ENCODE measurements at places on chromosomes 3 and 15. TPM values are rescaled to one million over a fixed set of nuclear protein-coding genes. Genes with fewer than 3 reads are reported as not detected.

Gene RASGRF1
- 0.05 TPM for total RNA-seq

GRCh38 chr3:162984746-162985145 is 1488.1 kb downstream of the OTOL1 start:
- no peak overlapping the region for H3K27ac ChIP-seq
- H3K4me3 ChIP-seq, result no peak overlapping the region
- H3K4me1 ChIP-seq, result no peaks in the 10 kb centered on the region
- no peaks in the 10 kb centered on the region for H3K27me3 ChIP-seq
- no peak for DNase-seq

GRCh38 chr3:11037241-11037873 is 44.8 kb downstream of the SLC6A1 start:
- DNase-seq, result no peak
- H3K36me3 ChIP-seq, result no peaks in the 10 kb centered on the region
- H3K27me3 ChIP-seq, result peaks cover 62% of the 10 kb centered on the region
- no peaks in the 10 kb centered on the region for H3K4me1 ChIP-seq

GRCh38 chr15:48858401-48858800 is 19.5 kb upstream of the EID1 start:
- DNase-seq, result no peak
- no peaks in the 10 kb centered on the region for H3K27me3 ChIP-seq

GRCh38 chr3:134721214-134721613 is 70.4 kb upstream of the KY start:
- DNase-seq, result no peak
- H3K36me3 ChIP-seq, result no peaks in the 10 kb centered on the region
- H3K27ac ChIP-seq, result no peak overlapping the region
- peaks cover 4% of the 10 kb centered on the region for H3K4me1 ChIP-seq

Gene CELF6
- 1.9 TPM for total RNA-seq

DNA sequence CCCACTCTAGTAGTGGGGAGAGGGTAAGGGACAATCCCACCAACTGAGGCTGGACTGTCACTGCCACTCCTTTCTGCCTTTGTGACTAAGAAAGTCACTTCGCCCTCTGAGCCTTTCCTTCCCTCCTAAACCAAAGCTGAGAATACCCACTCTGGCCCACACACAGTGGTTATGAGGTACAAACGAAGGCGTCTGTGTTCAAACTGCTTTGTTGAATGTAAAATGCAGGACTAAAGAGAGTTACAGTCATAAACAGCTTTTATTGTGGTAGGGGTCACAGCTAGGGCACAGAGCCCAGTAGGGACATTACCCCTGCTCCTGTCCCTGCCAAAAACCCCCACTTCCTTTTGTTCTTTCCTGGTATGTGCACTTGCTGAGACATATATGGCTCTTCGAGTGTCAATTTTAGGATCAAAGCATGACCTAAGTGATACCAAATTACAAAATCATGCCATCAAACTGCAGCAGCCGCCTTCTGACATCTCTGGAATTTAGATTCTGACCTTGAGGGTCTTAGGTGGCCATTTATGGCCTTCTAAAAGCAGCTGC is 45.1 kb downstream of the CTDSPL start:
- peaks cover 39% of the 10 kb centered on the region for H3K4me1 ChIP-seq
- peaks cover 5% of the 10 kb centered on the region for H3K36me3 ChIP-seq
- H3K27me3 ChIP-seq, result no peaks in the 10 kb centered on the region
- H3K4me3 ChIP-seq, result no peak overlapping the region
- no peak for DNase-seq

DNA sequence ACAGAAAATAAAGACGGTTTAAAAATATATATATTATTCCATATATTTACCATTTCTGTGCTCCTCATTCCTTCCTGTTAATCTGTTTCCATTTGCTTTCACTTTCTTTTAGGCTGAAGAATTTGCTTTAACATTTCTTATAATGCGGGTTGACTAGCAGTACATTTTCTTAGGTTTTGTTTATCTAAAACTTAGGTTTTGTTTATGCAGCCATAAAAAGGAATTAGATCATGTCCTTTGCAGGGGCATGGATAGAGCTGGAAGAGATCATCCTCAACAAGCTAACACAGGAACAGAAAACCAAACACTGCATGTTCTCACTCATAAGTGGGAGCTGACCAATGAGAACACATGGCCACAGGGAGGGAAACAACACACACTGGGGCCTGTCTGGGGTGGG is 578.1 kb downstream of the FHIT start:
- H3K36me3 ChIP-seq, result peaks cover 2% of the 10 kb centered on the region
- H3K27me3 ChIP-seq, result no peaks in the 10 kb centered on the region
- no peaks in the 10 kb centered on the region for H3K4me1 ChIP-seq
- no peak overlapping the region for H3K27ac ChIP-seq
- no peak overlapping the region for H3K4me3 ChIP-seq

Gene CKMT1B
- total RNA-seq, result 0.44 TPM

DNA sequence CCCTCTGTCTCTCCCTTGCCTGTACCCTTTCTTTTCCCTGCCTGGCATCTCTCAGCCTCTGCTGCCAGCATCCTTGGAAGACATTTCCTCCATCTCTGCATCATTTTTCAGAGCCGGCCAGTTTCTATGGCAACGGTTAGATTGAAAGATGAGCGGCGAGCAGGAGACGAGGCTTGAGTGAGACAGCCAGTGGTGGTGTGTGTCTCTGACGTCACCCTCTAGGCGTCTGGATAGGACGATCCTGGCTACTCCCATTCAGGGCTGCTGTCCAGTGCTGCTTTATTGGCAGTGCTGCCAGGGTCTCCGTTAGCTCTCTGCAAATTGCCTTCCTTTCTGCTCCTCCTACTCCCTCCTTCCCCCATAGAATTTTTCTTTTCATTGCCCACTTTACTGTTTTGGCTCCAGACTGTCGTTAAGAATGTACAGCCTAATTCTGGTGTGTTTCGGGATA is 57.9 kb downstream of the TRAK1 start:
- DNase-seq, result peak; percentile 61
- H3K36me3 ChIP-seq, result peaks cover 2% of the 10 kb centered on the region
- H3K4me1 ChIP-seq, result peaks cover 32% of the 10 kb centered on the region
- no peak overlapping the region for H3K4me3 ChIP-seq
- H3K27me3 ChIP-seq, result no peaks in the 10 kb centered on the region

Gene LTK
- total RNA-seq, result 0.91 TPM

- no peaks in the 10 kb centered on the region for H3K27me3 ChIP-seq
- no peak for DNase-seq
- H3K4me1 ChIP-seq, result no peaks in the 10 kb centered on the region
- H3K27ac ChIP-seq, result no peak overlapping the region
These were observed 196.4 kb downstream of the SUCNR1 start for GRCh38 chr3:152069871-152070270.

Gene SLC27A2
- 3.2 TPM for total RNA-seq

- no peak for DNase-seq
- H3K4me1 ChIP-seq, result no peaks in the 10 kb centered on the region
- no peak overlapping the region for H3K27ac ChIP-seq
- no peak overlapping the region for H3K4me3 ChIP-seq
These were observed 38.4 kb upstream of the FURIN start for GRCh38 chr15:90829942-90830440.

DNA sequence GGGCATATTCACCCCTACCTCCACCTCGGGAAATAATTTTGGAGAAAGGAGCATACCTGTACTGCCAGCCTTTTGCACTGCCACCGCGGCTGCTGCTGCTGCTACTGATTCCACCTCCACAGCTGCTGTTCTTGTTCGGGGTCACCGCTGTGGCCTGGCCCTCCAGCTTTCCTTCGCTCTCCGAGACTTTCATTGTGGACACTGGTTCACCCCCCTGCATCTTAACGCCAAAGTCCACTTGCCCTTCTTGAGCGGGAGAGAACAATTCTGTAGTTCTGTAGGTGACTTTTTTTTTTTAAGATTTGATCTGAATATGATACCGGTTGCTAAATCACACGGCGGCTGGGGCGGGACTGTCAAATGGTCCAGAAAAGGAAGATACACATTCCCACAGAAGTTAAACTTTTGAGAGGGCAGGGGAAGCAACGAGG is 701 bp downstream of the OSBPL11 start:
- peaks cover 29% of the 10 kb centered on the region for H3K4me1 ChIP-seq
- peaks cover 4% of the 10 kb centered on the region for H3K36me3 ChIP-seq
- H3K4me3 ChIP-seq, result peak overlapping the region; percentile 85
- DNase-seq, result no peak
- H3K27ac ChIP-seq, result peak overlapping the region; percentile 90

DNA sequence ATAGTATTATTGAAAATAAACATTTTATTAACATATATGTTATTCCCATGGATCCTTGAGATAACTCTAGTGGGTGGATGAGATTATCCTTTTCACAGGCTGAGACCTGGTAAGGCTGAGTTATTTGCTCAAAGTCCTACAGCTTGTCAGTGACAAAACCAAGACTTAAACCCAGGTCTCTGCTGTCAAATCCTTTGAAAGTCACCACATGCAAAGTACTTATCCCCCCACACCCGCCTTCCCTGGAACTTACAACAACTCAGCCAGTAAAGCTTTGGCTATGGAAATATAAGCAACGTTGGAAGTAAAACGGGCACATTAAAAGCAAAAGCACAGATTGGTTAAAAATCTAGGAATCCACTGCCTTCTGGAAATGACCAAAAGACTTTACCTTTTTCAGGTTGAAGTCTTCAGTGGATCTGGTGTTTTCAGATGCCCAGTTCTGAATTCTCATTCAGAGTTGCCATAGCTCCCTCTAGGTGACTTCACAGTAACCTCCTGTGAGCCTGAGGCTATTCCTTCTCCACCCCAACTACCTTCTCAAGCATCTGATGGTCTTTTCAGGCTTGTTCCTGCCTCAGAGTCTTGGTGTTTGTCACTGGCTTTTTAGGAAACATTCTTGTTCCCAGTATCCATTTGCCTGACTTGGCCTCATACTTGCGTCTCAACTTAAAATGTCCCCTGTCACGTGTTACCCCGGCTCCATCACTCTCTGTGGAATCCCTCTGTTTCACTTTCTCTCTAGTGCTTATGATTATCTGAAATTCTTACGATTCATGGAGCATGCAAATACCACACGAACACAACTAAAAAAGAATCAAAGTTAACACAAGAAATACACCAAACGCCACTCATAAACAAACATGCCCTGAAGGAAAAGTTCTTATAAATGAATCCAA is 131.2 kb downstream of the MAGI1 start:
- H3K4me3 ChIP-seq, result no peak overlapping the region
- H3K27ac ChIP-seq, result no peak overlapping the region
- no peaks in the 10 kb centered on the region for H3K36me3 ChIP-seq
- DNase-seq, result no peak
- H3K27me3 ChIP-seq, result no peaks in the 10 kb centered on the region

Gene SMAD6
- 176 TPM for total RNA-seq

GRCh38 chr3:30984855-30985749 is 90.6 kb upstream of the GADL1 start:
- H3K36me3 ChIP-seq, result no peaks in the 10 kb centered on the region
- H3K4me1 ChIP-seq, result peaks cover 68% of the 10 kb centered on the region
- H3K27me3 ChIP-seq, result no peaks in the 10 kb centered on the region
- DNase-seq, result no peak
- peak overlapping the region; percentile 63 for H3K27ac ChIP-seq

DNA sequence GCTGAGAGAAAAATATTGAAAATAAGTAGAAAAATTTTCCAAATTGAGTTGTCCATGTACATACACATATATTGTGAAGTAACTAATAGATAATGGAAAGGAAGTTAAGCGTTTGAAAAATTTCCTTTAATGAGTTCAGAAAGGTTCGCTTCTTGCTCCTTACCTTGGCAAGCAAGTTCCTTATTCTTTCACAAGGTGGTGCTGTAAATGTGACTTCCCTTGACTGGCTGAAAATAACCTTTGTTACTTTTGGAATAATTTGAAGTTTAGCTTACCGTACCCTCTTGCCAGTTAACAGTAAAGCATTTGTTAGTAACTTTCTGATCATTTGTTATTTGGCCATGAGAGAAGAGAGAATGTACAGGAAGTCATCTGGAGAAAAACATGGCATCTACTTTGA is 41.6 kb downstream of the PYDC2 start:
- peaks cover 9% of the 10 kb centered on the region for H3K4me1 ChIP-seq
- no peak overlapping the region for H3K4me3 ChIP-seq
- H3K36me3 ChIP-seq, result no peaks in the 10 kb centered on the region
- DNase-seq, result no peak

DNA sequence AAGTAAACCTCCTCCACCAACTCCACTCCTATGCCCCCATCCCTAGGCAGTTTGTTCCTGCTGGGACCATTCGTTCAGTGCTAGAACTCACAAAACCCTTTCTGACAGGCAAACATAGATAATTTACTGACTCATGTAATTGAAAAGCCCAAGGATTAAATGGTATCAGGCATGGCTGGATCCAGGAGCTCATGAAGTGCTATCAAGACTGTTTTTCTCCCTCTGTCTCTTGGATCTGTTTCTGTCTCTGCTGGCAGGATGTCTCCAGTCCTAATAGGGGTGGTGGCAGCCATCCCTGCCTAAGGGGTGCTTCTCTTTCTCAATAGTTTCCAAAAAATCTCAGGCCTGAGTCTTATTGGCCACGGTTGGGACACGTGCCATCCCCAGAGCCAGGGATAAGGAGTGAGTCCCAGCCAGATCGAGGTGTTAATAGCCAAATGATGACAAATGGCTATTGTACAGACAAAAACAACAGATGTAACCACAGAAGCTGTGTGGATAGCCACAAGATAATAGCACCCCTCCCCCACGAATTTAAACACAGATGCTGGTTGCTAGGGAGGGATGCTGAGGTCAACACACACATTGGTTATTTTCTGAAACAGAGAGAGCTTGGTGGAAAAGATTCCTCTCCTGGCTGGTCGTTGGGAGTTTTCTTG is 168.6 kb downstream of the SHQ1 start:
- H3K27ac ChIP-seq, result no peak overlapping the region
- peaks cover 14% of the 10 kb centered on the region for H3K4me1 ChIP-seq
- no peaks in the 10 kb centered on the region for H3K36me3 ChIP-seq
- H3K27me3 ChIP-seq, result peaks cover 2% of the 10 kb centered on the region
- no peak overlapping the region for H3K4me3 ChIP-seq

Gene CIAO2A
- 42.3 TPM for total RNA-seq

GRCh38 chr3:40191850-40192448 is 117.6 kb upstream of the EIF1B start:
- no peak overlapping the region for H3K4me3 ChIP-seq
- peaks cover 9% of the 10 kb centered on the region for H3K27me3 ChIP-seq
- no peaks in the 10 kb centered on the region for H3K36me3 ChIP-seq
- DNase-seq, result no peak
- no peak overlapping the region for H3K27ac ChIP-seq
- H3K4me1 ChIP-seq, result no peaks in the 10 kb centered on the region

Gene CDC25A
- 13.1 TPM for total RNA-seq

Gene SH2D7
- not detected for total RNA-seq

DNA sequence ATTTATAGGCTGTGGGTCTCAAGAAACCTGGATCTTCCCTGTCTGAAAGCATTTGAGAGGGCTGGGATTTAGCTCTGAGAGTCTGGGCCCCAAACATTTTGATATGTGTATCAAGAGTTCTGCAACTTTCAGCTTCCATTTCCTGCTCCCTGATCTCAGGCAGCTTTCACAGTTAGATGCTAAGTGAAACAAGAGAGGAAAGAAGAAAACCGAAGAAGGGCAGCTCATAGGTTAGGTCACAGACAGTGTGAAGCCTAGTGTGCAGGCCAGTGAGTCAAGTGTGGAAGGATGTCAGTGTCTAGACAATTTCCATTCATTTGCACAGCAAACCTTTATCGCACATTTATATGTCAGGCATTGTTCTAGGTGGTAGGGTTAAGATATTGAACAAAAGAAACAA is 173.6 kb upstream of the PROK2 start:
- H3K27me3 ChIP-seq, result peaks cover 31% of the 10 kb centered on the region
- no peaks in the 10 kb centered on the region for H3K36me3 ChIP-seq
- no peak overlapping the region for H3K4me3 ChIP-seq
- H3K27ac ChIP-seq, result no peak overlapping the region
- DNase-seq, result no peak
